ENCODE measurements at places on chromosomes 2 and 18.
A peak's percentile ranks its signal among the peaks of the same experiment; 100 is the strongest.

DNA sequence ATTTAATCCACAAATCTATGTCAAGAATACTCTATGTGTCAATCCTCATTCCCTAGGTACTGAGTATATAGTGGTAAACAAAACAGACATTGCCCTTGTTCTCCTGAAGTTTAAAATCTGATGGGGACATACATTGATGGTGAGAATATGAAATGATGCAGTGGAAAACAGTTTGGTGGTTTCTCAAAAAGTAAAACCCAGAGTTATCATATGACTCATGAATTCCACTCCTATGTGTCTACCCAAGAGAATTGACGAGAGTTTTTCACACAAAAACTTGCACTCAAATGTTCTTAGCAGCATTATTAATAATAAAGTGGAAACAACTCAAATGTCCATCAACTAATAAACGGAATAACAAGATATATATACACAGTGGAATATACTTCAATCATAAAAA is 586.7 kb downstream of the CCDC85A start:
- DNase-seq: no peak

DNA sequence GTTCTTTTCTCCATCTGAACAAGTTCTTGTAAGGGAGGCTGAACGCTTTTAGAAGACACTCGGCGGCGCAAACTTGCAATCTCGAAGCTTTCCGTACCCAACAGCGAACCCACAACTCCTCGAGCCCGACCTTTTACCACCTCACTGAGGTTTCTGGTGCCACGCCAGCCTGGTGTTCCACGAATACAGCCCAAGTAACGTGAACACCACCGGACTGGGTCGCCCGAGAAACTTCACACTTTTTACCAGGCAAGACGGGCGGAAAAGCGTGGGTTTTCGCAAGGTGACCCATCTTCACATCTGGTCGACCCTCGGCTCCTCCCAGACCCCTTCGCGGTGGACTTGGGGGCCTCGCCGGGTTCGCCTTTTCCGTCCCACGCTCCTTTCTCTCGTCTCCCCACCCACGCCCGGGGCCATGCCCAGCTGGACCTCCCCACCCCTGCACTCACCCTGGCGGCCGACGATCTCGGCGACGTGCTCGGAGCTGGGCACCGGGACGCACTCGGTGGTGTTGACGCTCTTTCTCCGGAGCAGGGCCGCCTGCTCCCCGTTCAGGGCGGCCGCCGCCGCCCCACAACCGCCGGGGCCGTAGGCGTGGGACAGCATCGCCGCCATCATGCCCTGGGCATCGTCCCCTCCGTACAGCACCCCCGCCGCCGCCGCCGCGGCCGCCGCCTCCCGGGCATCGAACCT is 1.2 kb downstream of the MEX3C start:
- DNase-seq: no peak

- DNase-seq: no peak
Measured at GRCh38 chr2:188993247-188993646, 19.1 kb downstream of the COL3A1 start.

GRCh38 chr18:56988022-56988421 is 158.9 kb upstream of the BOD1L2 start:
- no peak for DNase-seq

- DNase-seq: no peak
Measured at GRCh38 chr2:54438271-54438670, 17.9 kb upstream of the SPTBN1 start.

- no peak for DNase-seq
Measured at GRCh38 chr2:72886505-72887031, 640 bp upstream of the SPR start.

DNA sequence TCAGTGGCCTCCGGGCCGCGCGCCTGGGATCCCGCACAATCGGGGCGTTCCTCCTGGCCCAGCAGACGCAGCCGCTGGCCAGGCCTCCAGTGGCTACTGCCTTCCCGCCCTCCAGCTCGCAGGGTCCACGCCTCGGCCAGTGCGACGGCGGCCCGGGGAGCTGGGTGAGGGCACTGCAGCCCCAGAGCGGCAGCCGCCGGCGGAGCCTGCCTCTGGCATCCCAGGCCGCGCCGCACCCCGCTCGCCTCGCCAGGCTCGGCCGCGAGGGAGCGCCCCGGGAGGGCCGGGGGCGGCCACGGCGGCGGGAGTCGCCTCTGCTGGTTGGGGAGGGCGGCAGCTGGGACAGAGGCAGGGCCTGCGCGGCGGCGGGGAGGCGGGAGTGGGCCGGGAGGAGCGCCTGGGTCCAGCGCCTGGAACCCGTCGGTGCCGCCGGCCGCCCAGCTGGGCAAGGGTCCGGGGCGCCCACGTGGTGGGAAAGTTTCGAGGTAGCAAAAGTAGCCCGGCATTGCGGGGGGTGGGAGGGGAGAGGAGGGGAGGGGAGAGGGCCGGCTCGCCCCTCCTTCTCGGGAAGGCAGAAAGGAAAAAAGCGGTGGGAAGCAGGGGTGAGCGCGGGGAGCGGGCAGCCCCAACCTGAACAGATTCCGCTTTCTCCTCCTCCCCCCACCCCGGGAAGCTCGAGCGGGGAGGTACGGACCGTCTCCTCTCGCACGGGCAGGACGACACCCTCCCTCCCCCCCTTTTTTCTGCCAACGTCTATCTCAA is 1.5 kb upstream of the INHBB start:
- no peak for DNase-seq

GRCh38 chr2:71303849-71304248 is 27.7 kb upstream of the ZNF638 start:
- DNase-seq: no peak

DNA sequence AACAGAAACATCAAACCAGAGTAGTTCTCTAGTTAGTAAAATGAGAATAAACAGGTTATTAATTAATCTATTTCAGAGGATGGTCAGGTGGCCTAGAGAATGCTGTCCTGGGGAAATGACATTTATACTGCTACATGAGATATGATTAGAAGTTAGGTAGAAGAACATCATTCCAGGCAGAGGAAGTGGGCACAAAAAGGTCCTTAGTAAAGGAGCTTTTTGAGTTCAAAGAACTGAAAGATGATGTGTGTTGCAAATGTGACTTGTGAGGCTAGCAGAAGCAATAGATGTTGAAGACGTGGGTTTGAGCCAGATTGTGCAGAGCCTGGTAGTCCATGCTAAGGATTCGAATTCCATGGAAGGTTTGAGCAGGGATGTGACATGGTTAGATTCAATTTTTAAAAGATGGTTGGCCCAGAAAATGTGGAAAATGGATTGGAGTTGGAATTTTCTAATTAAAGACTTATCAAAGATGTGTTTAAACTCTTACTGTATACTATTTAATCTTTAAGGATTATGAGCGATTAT is 34.2 kb downstream of the RAB10 start:
- DNase-seq: no peak

DNA sequence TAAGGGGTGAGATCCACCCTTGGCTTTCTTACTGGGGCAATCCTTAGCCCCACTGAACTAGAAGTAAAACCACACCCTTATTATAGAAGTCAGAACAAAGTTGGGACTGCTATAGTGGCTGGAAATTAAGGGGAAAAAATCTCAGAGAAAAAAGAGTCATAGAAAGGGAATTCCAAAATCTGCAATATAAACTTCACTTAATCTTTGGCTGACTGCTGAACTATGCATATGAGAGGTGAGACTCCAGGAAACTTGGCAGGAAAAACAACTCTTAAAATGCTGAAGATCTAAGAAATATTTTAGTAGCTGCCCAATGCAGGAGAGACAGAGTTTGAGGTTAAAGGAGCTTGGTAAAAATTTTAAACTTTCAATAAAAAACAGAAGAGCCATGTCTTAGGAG is 201.8 kb upstream of the FN1 start:
- DNase-seq: no peak

DNA sequence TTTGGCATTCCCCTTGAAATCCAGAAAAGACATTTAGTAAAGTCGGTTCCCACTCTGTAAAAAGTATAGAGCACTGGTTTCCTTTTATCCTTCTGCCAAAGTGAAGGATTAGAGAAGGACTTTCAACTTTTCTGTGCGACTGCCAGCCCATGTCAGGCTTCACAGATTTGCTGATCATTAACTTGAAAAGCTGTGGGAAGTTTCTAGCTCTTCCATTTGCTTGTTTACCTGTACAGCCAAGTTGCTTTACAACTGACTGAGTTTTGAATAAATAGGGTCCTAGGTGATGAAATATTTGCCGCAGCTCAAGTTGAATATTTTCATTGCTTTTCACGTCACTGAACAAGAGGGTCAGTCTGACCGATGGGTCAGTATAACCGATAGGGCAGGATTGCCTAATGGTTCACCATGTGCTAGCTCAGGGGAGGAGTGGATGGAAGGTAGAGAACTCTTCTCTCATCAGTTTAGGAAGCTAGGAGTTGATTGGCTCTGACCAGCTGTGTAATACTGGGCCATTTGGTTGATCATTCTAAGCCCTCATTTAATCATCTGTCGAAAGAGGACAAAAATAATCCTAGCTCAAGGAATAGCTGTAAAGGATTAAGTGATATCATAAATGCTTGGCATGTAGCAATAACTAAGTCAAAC is 30.4 kb downstream of the UPP2 start:
- peak; percentile 32 for DNase-seq

DNA sequence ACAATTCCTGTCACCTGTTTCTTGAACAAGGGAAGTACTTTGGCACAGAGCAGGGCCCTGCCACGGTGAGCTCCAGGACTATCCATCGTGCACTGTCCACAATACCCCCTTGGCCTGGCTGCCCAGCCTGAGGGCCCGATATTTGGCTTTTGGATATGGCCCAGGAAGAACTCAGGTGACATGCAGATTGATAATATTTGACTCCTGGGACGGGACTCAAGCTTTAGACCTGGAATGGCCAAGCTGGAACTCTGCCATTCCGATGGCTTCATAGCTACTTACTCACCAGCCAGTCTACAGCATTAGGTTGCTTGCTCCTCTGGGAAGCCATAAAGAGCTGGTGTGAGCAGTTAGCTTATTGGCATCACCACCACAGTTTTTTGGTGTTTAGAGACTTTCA is 26.6 kb downstream of the EML6 start:
- DNase-seq: no peak

GRCh38 chr18:63322206-63322605 is 2.6 kb upstream of the BCL2 start:
- DNase-seq: no peak

DNA sequence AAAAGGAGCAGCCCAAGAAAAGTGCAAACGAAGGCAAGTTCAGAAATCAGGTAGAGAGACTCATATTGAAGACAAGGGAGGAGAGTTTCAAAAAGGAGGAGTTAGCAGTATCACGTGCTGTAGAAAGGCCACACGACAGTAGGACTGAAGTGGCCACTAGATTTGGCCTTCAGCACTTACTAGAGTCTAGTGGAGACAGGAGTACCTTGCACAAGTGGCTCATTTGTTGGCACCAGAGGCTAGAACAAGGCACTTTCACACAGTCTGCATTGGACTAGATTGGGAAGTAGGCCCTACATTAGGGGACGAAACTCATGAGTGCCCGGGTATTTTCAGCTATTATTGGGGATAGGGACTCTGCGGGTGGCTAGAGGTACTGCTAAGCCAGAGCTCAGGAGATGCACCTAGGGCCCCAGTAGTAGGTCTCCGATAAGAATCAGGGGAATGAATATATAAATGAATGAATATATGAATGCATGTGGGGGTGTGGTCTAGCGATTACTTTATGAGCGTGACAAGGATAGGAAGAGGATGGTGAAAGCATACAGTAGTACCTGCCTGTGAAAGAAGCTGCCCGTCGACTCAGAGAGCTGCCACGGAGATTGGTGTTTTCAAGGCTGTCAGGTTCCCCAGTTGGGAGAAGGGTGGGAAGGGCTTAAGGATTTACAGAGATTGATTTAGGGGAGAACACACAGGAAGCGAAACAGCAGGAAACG is 1.4 kb upstream of the NCOA1 start:
- DNase-seq: no peak

GRCh38 chr2:98944775-98945174 is 8.8 kb upstream of the CRACDL start:
- no peak for DNase-seq

- DNase-seq: no peak
Measured at GRCh38 chr2:45640576-45640975, 10.9 kb upstream of the PRKCE start.

DNA sequence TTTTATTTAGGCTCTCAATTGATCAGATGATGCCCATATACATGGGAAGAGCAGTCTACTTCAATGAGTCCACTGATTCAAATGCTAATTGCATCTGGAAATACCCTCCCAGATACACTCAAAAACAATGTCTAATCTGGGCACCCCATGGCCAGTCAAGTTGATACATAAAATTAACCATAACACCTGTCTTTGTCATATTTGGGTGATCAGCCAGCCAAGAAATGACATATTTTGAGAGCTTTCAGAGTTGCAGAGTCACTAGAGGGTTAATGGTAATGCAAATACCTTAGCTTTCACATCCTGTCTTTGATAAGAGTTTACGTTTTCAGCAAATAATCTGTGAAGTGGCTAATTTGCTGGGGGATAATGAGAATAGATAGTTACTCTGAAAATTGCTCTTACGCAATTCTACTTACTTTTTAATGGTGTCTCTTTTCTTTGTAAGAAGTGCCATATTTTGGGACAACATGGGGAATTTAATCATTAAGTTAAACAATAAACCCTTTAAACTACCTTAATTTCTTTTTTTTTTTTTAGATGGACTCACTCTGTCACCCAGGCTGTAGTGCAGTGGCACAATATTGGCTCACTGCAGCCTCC is 49.1 kb downstream of the CCDC195 start:
- no peak for DNase-seq

- peak; percentile 8 for DNase-seq
Measured at GRCh38 chr2:210399440-210400041, 77.0 kb downstream of the LANCL1 start.

GRCh38 chr2:86039178-86039962 is 66.3 kb downstream of the POLR1A start:
- no peak for DNase-seq

DNA sequence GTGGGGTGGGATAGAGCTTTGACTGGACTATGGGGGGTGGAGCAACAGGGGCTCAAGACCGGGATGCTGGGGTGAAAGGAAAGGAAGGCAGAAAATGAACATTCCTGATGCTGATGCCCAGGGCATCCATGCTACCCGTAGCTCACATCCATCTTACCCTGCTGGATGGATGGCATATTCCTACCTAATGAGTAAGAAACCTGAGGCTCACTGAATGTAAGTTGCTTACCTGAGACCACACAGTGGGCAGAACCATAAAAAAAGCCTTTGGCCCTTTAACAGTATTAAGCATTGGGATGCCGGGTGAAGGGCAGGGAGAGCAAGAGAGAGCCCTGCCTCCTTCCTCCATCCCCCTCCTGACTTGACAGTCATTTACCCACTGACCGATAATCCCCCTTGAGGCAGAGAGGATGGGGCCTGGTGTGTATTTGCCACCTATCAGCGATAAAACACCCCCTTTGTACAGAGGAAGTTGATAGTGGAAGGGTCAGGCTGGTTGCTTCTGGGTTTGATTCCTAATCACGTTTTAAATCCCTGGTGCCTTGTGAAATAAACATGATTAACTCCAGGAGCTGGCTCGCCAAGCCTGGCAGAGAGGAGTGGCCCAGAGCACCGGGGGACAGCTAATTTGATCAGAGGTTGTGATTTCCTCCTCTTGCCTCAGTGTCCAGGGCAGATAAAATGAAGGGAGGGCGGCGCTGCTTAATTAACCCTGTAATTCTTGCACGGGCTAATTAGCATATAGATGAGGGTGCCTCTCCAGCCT is 105.9 kb upstream of the HS6ST1 start:
- no peak for DNase-seq

GRCh38 chr2:209942936-209943605 is 59.4 kb upstream of the RPE start:
- DNase-seq: no peak

- DNase-seq: no peak
Measured at GRCh38 chr2:165877565-165878550, 75.7 kb downstream of the TTC21B start.

All from LoVo (cell line).